GM23338 (cell line): ENCODE measurements at places on chromosomes 6 and 20. TPM values are rescaled to one million over a fixed set of nuclear protein-coding genes. Genes with fewer than 3 reads are reported as not detected.

TRAPPC3L gene
- total RNA-seq = not detected in 2 replicates

DNA sequence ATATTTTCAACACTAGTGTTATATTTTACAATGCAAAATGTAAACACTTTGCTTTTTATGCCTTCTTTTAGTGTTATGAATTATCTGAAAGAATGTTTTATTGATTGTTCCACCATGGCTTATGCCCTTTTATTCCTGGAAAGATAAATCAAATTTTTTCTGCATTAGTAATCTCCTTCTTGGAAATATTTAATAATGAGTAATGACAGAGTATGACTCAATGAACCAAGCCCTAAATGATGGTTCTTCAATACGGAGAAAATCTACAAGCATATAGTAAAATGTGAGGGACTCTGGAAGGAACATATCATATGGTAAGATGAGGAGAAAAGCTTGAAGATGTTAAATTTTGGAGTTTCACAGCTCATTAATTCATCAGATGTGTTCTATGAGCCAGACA is 929.6 kb downstream of the C6orf118 start:
- no peak for DNase-seq

- no peak for DNase-seq
These were observed 96.7 kb downstream of the BACH2 start for GRCh38 chr6:90199900-90200299.

DNA sequence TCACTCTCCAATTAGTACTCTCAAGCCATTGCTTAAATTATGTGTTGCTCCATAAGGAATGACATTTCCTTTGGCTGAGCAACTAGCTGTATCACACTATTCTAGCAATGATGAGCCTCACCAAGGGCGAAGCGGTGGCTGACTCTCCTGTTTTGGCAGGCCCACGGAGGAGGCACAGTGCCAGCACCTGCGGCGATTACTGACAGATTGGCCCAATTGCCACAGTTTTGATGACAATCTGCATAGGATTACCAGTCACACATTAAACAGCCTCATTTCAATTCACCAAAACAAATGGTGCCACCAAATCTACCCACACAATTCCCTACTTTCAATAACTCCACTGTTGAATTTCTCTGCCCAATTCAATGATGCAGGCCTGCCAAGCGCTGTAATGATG is 286.9 kb downstream of the PTPRK start:
- no peak for DNase-seq

GRCh38 chr20:25346349-25346748 is 44.3 kb downstream of the ABHD12 start:
- no peak for DNase-seq

DNA sequence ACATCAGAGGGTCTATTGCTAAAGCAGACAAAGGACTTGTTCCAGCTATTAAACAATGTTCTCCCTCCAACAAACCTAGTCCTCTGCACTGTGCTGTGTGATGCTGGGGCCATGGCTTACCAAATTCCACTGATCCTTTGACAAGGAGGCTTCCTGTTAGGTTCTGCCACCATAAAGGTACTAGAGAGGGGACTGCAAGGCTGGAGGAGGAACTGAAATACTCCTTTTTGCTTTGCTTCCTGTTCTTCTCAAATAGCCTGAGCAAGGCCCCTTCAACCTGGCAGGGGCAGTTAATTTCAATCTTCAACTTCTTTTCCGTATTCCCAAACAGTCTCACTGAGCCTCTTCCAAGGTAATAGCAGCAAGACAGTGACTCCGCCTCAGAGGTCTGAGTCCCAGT is 286.4 kb upstream of the IRAK1BP1 start:
- no peak for DNase-seq

GRCh38 chr6:26021001-26021349 is 58.4 kb downstream of the TRIM38 start:
- DNase-seq = no peak

GRCh38 chr20:63052571-63053431 is 46.0 kb upstream of the BHLHE23 start:
- DNase-seq = no peak

- peak; percentile 51 for DNase-seq
These were observed 33.6 kb downstream of the KCNB1 start for GRCh38 chr20:49448917-49449316.

- DNase-seq = no peak
These were observed 31.4 kb downstream of the TBC1D32 start for GRCh38 chr6:121302882-121303281.
